ENCODE measurements at places on chromosomes 12 and 14. TPM values are rescaled to one million over a fixed set of nuclear protein-coding genes. Genes with fewer than 3 reads are reported as not detected.
A peak's percentile ranks its signal among the peaks of the same experiment; 100 is the strongest.

DNA sequence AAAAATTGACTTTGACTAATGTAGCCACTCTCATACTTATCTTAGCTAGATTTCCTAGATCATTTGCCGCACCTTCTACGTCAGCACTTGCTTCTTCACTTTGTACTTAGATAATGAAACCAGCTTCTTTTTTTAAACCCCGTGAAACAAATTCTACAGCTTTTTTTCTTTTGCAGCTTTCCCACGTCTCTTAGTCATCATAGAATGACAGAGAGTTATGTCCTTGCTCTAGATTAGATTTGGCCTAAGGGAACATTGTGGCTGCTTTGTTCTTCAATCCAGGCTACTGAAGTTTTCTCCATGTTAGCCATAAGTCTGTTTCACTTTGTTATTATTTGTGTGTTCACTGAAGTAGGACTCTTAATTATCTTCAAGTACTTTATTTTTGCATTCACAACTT is 94.9 kb downstream of the SLCO1A2 start:
- no peak for DNase-seq

DNA sequence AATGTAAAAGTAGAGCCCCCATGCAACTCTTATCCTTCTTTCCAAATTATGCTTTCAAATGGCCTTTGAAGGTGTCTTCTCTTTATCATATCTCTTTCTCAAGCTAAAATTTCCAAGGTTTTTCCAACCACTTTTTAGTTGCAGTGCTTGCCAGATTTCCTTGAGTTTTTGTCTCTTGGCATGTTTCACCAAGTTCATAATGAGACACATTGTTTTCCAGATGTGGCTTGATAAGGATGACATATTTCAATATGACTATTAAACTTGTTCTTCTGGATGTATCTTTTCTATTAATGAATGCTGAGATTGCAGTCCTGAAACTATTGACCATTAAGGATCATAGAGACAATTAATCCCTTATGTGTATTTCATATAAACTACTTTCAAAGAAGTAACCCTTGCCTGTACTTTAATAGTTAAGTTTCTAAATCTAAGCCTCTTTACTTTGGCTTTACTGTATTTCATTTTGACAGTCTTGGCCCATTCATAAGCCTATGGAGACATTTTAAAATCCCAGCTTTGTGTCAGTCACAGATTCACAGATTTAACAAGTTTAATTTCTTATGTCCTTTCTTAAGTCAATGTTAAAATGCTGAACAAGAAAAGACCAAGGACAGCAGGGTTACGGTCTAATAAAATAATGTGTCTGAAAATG is 151.5 kb downstream of the LRFN5 start:
- DNase-seq = no peak

DNA sequence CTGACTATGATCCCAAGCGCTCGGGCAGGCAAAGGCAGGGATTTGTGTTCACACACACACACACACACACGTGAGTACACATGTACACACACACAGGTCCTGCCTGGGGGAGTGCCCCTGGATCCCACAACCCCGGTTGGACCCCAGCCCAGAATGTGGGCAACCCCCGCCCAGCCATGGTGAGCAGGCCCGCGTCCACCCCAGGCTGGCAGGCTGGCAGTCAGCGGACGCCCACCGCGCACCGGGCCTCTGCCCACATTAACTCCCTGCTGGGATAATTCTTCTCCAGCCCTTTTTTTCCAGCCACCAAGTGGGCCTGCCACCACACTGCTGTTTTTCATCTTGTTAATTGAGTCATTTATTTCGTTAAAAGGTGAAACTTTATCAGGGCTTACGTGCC is 256.2 kb downstream of the BCL11B start:
- no peak for DNase-seq

DNA sequence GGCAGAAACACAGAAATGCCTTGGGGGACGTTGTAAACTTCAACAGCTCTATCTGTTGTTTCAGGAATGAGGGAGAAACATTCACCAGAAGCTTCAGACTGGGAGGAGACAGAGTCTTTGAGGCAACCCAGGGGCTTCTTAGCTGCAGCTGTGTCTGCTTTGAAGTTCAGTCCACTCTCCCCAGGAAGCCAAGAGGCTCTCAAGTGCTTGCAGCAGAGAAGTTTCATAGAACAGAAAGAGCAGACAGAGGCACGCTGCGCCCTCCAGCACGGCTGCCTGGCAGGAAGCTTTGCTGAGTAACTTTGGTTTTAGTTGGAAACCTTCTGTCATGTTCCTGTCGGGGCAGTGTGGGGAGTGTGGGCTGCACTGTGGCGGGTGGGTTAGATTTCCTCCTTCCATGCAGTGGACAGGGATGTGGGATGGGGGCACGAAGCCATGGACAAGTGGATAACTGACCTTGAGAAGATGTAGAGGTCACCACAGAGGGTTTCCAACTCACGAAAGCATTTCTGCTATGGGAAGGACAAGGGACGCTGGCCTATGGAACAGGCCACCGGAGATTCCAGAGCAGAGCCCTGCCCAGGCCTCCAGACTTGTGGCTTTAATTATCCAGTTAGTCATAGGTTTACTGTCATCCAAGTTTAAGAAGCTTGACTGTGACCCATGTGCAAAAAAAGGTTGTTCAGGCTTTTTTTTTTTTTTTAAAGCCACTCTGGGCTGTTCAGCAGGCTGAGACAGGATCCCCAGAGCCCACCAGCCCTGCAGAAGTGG is 107.7 kb downstream of the ARF6 start:
- DNase-seq = peak; percentile 75

DNA sequence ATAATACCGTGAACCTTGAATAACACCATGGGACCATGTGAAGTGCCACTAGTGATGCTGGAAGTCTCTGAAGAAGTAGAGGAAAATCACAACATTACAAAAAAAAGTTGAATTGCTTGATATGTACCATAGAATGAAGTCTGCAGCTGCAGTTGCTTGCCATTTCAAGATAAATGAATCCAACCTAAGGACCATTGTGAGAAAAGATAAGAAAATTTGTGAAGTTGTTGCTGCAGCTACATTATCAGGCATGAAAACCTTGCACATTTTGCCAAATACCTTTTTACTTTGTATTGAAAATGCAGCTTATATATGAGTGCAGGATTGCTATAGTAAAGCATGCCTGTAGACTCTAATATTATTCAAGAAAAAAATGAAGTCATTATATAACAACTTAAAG is 126.5 kb downstream of the NUBPL start:
- no peak for DNase-seq

GRCh38 chr14:90556012-90556477 is 159.2 kb downstream of the CALM1 start:
- no peak for DNase-seq

DNA sequence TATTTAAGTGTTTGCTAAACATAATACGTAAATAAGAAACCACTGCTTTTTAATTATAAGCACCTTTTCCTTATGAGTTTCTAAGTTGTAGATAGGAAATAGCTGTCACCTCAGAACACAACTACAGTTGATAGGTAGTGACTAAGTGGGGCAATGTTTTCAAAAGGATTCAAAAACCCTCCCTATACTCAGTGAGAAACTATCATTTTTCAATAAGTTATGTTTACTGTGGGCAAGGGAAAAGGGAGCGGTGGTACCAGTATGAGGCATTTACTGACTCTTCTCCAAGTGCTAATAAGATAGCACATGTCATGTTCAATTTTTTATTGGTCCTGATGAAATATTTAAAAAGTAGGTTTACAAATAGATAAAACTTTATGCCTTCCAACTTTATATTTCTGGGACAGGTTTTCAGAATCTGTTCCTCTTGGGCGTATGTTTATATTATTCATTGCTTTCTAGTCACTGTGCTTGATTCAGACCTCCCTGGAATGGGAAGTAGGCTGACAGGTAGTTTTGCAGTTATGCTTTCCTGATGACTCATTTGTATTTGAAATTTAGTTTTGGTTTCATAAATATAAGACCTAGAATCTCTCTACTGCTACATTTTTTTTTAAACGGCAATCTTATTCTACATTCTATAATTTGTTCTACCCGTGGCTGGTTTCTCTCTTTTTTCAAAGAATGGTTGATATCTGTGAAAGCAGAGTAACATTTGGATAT is 153.1 kb downstream of the TMEM117 start:
- no peak for DNase-seq

DNA sequence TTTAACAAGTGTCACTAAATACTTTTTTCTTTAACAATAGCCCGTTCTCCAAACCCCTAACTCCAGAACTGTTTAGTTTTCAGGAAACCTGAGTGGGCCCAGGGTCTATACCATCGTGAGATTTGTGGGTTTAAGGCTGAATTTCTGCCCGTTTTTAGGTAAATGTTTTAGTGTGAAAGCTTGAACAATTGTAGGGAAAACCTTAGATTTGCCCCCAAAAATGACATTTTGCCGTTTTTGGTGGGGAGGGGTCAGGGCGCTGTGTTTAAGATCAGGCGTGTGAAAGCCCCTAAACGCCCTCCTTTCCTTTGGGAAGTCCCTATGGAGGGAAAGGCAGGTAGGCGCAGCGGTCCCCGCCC is 320 bp upstream of the PRPF39 start:
- DNase-seq = peak; percentile 10

- DNase-seq = no peak
These were observed 7.3 kb downstream of the KRT73 start for GRCh38 chr12:52611080-52611468.

GRCh38 chr12:66236969-66237368 is 48.0 kb downstream of the IRAK3 start:
- DNase-seq = no peak

- peak; percentile 94 for DNase-seq
These were observed 20.4 kb upstream of the ATP5MC2 start for GRCh38 chr12:53696285-53696654.

GRCh38 chr12:118603610-118604361 is 227.4 kb downstream of the SUDS3 start:
- DNase-seq = no peak

- no peak for DNase-seq
These were observed 8.2 kb upstream of the PPP2R5E start for GRCh38 chr14:63551332-63551731.

DNA sequence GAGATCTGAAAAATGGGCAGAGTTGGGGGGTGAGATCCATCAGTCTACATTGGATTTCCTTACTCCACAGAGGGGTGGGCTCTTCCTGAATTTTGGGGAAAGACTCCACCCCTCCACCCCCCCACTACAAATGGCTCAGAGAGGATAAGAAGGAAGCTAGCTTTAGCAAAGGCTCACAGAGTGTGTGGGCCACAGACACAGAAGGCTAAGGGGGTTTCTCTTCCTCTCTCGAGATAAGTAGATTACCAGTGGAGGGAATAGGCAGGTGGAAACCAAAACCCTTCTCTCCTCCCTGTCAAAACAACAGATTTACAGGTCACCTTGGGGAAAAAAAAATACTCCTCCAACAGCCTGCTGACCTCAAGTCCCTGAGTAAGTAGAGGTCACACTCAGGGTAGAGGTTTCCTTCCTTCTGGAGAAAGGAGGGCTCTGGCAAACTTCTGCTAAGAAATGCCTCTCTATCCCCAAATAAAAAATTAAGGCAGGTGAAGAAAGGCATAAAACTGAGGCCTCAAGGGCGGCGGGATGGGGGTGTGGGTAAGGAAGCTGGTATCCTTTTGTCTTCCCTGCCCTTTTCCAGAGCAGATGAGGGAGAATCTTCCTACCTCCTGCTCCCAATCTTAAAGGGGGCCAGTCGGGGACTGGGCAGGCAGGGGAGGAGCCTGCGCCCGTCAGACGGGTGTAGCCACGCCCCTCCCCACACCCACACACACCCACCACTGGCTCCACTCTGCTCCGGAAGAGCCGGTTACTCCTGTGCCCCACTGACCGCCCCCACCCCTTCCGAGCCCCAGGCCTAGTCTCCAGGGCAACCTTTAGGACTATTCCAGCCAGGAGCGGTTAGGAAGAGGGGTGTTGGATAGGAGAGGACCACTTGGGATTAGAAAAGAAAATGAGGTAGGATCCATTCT is 1.9 kb upstream of the BAZ2A start:
- DNase-seq = peak; percentile 58

- DNase-seq = no peak
These were observed 41.7 kb upstream of the NID2 start for GRCh38 chr14:52110441-52111086.

DNA sequence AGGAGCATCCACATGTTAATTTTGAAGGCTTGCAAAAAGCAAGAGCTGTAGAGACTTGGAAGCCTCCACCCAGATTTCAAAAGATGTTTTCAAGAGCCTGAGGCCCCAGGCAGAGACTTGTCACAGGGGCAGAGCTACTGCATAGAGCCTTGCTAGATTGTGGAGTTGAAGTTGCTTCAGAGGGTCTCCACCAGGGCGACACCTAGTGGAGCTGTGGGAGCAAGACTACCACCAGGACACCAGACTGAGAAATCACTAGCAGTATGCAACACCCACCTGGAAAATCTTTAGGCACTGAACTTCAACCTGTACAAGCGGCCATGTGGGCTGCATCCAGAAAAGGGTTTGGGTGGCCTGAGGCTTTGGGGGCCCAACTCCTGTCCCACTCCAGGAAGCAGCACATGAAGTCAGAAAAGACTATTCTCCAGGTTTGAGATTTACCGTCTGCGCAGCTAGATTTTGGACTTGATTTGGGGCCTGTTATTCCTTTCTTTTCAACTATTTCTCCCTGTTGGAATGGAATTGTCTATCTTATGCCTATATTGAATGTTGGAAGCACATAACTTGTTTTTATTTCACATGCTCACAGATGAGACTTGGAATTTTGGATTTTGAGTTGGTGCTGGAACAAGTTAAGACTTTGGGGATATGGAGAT is 508.6 kb downstream of the FLRT2 start:
- DNase-seq = peak; percentile 41

DNA sequence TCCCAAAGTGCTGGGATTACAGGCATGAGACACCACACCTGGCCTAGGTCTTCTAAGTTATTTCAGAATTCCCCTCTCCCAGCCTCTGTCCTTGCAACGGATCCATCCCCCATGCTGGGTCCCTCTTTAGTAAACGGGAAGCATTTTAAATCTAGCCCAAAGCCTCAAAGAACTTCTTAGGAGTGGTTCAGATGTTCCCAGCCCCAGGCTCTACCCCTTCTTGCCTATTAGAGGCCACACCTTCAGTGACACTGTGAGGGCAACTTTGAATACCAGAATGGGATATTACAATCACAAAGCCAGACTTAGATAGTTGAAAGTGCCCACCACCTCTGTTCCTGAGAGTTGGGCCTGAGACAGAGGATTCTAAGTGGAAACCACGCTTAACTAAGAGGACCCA is 18.1 kb upstream of the SPPL3 start:
- no peak for DNase-seq

The HOXC4 gene
- total RNA-seq = 4.0 TPM

The ACRBP gene
- 0.31 TPM for total RNA-seq

The DDIT3 gene
- total RNA-seq = 39.0 TPM

The CGRRF1 gene
- 1.1 TPM for total RNA-seq

The IL31 gene
- not detected for total RNA-seq

The SPRYD4 gene
- 4.4 TPM for total RNA-seq

The DIO2 gene
- total RNA-seq = not detected

The NDUFA9 gene
- 71.4 TPM for total RNA-seq

The IFT81 gene
- 5.8 TPM for total RNA-seq

The IGF1 gene
- not detected for total RNA-seq

The PIK3C2G gene
- not detected for total RNA-seq
